ENCODE measurements at places on chromosomes 6 and 20. TPM values are rescaled to one million over a fixed set of nuclear protein-coding genes. Genes with fewer than 3 reads are reported as not detected.

Gene GPX5
- not detected for total RNA-seq

Gene LY6G5C
- total RNA-seq: 1.3 TPM

Gene TNFRSF6B
- 0.32 TPM for total RNA-seq

Gene NNAT
- total RNA-seq: not detected

Gene OR2B6
- total RNA-seq: not detected

Gene RSPH4A
- total RNA-seq: not detected

Gene BPIFB4
- not detected for total RNA-seq

DNA sequence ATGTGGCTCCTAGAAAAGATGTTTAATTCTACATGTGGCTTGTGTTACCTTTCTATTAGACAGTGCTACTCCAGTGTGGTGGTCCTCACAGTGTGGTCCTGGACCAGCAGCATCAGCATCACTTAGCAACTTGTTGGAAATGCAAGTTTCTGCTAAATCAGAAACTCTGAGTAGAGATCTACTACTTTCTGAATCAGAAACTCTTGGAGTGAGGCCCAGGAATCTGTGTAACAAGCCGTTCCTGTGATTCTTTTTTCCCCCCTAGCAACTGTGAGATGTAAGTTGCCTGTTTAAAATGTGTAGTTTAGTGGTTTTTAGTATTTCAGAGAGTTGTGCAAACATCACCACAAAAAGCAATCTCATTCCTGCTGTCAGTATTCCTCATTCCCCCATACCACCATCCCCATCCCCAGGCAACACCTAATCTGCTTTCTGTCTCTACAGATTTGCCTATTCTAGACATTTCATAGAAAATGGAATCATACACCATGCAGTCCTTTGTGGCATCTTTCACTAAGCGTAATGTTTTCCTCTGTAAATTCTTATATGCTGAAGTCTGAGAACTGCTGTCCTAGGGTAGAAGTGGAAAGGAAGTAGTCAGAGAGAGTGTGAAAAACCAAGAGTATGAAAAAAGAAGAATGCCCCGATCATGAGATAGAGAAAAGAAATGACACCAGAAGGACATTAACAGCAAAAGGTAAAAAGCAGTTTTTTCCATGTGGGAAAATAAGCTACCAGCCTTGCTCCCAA lies 18.9 kb upstream of the BTBD9 start:
- DNase-seq: no peak

DNA sequence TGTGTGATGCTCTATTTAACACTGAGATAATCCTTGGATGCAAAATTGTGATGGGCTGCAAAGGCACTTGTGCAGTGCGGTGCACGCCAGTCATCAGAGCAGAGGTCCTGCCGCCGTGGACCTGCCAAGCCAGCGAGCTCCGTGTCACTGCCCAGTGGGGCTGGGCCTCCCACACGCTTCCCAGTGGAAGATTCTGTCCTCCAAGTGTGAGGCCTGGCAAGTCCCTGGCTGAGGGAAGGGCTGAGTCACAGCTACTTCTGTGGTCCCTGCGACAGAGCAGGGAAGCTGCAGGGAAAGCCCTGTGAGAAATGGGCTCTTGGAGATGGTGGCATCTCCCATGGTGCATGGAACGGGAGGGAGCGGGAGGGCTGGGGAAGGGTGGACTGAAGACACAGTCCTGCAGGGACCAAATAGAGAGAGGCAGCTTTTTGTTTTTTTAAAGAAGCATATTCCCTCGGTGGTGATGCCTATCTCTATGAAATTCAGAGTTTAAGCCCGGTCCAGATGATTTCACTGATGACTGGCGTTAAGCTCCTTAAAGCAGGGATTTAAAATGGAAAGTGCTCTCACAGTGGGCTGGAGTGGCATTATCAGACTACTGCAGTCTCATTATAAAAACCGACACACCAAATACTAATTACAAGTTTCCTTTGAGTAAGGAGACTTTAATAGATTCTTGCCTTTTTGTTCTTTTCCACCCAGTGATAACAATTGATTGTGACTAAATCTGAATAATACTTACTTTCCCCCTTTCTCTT lies 413.7 kb downstream of the QKI start:
- DNase-seq: peak; percentile 61

GRCh38 chr6:28743271-28743789 lies 180.5 kb downstream of the TRIM27 start:
- DNase-seq: no peak

- no peak for DNase-seq
Observed at GRCh38 chr6:120903836-120904235, 430.4 kb downstream of the TBC1D32 start.

- DNase-seq: no peak
Observed at GRCh38 chr6:51913265-51913664, 174.1 kb downstream of the PKHD1 start.

DNA sequence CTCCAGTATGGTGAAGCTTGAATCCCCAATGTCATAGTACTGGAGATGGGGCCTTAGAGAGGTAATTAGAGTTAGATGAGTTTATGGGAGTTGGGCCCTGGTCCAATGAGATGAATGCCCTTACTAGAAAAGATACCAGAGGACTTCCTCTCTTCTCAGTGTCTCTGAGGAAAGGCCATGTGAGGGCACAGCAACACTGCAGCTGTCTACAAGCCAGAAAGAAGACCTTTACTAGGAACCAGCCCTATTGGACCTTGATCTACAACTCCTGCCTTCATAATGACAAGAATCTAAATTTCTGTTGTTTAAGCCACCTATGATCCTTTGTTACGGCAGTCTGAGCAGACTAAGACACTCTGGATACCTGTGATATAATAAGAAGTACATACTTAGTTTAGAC lies 31.4 kb upstream of the AKAP7 start:
- DNase-seq: no peak

DNA sequence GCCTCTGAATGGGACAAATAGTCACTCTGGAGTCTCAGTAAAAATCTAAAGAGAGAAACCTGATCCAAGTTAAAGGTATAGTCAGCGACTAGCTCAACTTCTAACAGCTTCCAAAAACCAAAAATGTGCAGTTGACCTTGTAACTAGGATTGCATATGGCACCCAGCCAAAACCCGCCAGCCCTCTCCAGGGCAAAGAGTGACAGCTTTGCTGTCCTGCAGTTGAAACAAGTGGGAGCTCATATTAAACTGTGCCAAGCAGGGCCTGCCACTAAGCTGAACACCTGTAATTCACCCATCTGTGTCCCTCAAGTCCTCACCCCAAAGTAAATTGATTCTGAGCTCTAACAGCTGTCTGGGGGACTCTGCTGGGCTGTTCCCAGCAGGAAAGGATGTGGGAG lies 695.3 kb downstream of the MAFB start:
- peak; percentile 61 for DNase-seq

DNA sequence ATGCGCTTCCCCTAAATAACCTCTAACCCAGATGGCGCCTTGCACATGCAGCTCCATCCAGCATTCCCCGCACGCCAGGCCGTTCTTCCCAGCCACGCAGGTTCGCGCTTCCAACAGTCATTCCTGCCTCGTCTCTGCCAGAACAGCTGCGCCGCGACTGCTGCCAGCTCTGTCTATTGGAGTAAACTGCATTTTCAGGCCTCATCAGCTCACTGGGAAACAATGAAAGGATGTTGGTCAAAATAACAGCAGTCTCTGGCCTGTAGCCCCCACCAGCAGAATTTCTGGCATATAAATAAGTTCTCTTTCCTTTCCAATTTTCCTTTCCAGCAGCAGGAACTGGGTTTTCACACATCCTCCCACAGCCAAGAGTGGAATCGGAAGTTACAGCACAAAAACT lies 14.6 kb downstream of the NRSN1 start:
- DNase-seq: peak; percentile 76

- DNase-seq: no peak
Observed at GRCh38 chr6:79436241-79436640, 101.0 kb downstream of the LCA5 start.

DNA sequence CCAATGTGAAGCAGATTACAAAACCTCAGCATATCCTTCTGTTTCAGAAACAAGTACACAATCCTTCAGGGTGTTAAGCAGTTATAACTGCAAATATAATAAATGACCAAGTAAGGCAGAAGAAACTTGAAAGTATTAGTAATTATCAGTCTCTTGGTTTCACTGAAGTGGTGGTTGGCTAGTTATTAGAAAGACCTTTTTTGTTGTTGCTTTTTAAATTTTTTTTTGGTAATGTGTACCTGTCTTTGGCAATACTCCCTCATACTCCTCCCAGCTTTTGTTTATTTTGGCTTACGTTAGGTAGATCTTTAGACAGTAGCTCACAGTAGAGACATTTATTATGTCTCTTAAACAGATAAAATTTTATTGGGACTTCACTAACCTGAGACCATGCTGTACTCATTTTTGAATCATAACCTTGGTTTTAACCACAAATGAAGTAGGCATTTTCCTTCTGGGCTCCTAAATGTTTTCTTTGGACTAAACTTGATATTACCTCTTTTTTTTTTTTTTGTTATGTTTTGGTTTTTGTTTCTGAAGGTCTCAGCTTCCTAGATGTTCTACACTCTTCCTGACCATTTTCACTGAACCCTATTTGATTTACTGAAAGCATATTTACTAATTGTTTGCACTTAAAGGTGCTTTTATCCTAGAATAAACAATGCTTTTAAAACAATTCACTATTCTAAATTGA lies 6.4 kb downstream of the CD2AP start:
- DNase-seq: no peak

DNA sequence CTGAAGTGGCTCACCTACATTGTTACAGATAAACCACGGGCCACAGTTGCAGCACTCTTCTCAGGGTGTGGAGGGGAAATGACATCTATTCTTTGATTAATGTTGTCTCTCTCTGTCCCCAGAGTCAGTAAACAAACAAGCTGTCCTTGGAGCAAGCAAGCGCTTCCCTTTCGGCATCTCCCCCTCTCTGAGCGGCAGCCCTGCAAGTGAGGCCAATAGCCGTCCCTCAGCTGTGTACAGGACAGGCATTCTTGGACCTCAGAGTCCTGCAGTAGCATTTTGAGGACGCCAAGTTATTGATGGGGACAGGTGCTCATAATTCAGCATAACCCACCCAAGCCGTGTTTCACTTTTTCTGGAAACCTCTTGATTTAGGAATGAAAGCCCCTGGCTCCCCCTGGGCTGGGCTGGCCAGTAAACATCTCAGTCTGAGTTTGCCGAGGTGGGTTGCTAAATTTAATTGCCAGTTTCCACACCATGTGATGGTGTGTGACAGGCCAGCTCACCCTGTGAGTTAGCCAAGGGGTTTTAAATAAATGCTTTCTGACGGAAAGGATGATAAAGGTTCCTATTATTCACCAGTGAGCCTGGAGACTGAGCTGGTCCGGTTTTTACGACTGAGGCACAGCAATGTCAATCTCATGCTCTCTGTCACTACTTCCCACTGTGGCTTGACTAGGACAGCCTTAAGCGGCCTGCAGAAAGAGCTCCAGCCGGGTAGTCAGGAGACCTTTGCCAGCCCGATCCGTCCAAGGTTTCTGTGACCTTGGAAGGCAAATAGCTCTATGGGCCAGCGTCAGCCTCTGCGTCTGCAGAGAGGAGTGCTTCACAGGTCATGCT lies 214.8 kb upstream of the RREB1 start:
- DNase-seq: no peak

Measured in Right ventricle myocardium superior (tissue), 1 donor.